ENCODE measurements at places on chromosomes 13 and 19.

- no peak for DNase-seq
Observed at GRCh38 chr19:18483119-18483890, 38.6 kb downstream of the ELL start.

DNA sequence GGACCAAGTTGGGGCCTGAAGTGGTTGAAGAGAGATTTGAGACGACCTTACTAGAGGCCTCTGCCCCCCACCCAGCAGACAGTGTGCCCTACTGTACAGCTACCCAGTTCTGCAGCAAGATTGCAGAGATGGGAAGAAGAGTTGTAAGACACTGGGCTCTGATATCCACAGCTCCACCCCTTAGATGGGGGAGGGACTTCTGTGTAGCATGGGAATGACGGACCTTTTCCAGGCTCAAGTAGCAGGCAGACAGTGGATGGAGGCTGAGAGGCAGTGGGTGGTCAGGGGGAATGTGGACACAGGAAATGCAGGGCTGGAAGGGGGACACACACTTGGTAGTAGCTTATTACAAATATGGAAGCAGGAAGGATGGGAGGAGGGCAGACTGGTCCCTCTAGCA is 13.0 kb downstream of the LRFN3 start:
- DNase-seq, result no peak

DNA sequence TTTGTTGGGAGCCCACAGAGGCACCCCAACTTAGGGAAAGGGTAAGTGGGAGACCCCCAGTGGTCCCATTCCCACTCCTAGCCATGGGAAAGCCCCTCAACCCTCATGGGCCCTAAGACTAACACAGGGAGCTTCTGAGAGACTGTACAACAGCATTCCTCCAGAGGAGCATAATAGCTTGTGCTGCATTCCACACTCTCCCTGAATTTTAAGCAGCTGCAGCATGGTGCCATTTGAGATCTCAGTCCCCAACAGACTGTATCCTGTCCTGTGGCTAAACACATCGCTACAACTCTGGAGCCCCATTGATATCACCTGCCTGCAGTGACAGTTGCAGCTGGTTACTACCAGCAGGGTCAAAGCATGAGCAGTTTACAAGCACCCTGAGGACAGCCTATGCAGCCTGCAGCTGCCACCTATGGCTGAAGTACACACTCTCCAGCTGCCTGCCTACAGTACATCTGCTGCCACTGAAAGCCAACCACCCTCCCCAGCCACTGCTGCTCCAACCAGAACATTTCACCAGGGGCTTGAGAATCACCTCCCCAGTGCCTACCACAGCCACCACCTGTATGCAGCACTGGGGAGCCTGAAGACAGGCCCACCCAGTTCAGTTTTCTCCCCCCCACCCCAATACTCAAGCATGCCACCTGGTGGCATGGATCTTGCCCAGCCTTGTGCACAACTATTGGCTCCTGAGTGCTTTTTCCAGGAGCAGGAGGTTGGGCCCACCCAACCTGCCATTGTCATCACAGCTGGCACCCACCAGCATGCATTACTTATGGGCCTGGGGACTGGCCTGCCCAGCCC is 557.3 kb downstream of the GPC5 start:
- DNase-seq, result no peak

GRCh38 chr19:42512130-42512636 is 16.1 kb downstream of the CEACAM1 start:
- DNase-seq, result no peak

GRCh38 chr19:37148214-37148613 is 24.3 kb downstream of the ZNF585A start:
- DNase-seq, result no peak

DNA sequence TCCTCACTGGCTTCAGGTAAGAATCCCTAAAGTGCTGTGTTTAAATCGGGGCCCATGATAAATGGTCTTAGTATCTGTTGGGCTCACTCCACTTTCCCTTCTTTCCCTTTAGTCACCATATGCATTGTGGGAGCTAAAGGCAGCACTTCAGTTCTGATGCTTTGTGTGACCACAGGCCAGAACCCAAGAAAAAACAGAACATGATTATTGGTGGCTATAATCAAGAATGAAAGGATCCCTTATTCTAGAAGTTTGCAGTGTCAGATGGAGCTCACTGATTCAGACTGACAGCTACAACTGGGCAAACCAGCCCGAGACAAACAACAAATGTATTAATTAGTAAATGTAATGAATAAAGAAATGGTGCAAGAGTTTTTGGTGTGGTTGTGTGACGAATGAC is 57.3 kb upstream of the POMP start:
- no peak for DNase-seq

GRCh38 chr13:29619995-29620394 is 24.5 kb upstream of the SLC7A1 start:
- no peak for DNase-seq

GRCh38 chr19:57615346-57615745 is 1.3 kb downstream of the ZNF134 start:
- no peak for DNase-seq

GRCh38 chr19:41233748-41234240 is 14.8 kb downstream of the AXL start:
- no peak for DNase-seq

DNA sequence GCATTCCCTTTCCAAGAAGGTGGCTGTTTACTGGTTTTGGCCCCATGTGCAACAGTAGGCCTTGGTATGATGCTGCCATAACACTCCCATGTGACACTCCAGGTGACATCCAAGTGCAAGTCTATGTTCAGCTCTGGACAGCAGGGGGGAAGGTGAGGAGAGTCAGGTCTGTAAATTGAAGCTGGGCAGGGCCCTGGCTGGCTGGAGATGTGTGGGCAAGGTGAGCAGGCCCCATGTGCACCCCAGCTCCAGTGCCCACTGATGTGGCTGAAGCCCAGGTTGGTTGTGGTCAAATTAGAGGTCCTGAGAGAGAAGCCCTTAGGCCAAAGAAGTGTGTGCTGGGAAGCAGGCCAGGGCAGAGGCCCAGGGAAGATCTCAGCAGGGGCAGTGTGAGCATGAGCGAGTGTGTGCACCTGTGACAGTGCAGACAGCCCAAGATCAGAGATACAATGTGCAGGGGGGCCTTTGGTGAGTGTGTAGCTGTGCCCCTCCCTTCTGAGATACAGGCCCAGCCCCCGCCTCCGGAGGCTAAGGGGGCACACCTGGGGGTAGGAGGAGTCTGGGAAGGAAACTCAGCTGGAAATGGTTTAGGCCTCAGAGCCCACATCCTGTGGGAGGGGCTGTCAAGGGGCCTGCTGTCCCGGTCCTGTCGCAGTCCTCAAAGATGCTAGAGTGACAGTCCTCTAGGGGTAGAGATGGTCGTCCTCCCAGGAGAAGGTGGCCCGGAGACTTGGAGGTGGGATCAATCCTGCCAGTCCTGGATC is 18.6 kb downstream of the DEDD2 start:
- DNase-seq, result no peak

- DNase-seq, result no peak
Observed at GRCh38 chr13:34070544-34071303, 252.8 kb downstream of the RFC3 start.

DNA sequence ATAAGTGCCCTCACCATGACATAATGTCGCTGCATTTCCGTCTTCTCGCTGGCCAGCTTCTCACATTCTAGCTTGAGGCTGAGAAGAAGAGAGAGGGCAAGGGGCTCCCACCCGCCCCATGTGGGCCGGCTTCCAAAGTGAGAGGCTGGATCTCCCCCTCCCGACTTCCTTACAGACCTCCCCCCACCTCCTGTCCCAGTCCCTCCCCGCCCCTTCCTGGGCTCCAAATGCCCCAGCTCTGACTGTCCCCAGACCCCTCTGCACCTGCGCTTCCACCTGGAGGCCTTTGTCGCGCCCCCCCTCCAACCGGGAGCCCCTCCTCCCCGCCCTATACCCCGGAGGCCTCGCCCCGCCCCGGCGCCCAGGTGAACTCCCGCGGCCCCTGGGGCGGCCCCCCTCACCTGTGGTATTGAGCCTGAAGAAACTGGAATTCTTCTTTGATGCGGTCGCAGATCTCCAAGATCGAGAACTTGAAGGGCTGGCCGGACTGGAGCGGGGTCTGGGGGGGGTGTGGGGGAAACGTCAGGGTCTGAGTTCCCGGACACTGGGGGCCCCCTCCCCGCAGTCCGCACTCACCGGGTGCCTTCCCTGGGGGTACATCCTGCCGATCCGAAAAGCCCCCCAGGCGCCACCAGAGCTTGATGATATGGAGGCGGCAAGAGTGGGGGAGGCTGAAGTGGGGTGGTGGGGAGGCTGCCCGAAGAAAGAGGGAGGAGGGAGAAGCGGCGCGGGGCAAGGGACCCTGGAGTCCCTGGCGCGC is 595 bp downstream of the TLE2 start:
- DNase-seq, result no peak

DNA sequence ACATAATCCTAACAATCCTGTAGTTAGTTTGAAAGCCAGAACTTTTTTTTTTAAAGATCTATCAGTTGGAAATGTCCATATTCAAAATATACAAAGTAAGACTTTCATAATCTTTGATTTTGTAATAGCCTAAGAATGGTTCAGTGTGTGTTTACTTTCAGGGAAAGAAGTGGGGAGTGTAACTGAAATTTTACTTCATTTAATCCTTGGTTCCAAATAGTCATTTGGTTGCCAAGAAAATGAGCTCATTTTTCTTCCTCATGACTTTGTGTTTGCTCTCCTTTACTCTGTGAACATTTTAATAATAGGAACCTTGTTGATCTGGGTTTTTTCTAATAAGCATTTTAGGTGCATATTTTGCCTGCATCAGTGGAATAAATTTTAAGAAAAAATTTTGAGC is 278.8 kb downstream of the SLITRK6 start:
- no peak for DNase-seq

GRCh38 chr19:5440299-5440698 is 14.9 kb upstream of the ZNRF4 start:
- no peak for DNase-seq

- DNase-seq, result no peak
Observed at GRCh38 chr19:19276851-19277250, 3.8 kb upstream of the TM6SF2 start.

DNA sequence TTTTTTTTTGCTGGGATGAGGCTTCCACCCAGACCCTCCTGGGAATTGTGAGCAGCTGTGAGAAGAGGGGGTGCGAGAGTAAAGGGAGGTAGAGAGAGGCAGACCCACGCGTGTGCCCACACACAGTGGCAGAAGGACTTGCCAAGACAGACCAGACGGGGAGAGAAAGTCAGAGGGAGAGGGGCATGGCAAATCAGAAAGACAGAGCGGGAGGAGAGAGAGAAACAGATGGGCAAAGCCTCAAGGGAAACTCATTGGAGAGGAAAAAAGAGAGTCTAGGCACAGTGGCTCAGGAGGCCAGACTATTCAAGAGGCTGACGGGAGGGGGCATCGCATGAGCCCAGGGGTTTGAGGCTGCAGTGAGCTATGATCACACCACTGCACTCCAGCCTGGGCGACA is 17.0 kb downstream of the CATSPERG start:
- DNase-seq, result no peak

DNA sequence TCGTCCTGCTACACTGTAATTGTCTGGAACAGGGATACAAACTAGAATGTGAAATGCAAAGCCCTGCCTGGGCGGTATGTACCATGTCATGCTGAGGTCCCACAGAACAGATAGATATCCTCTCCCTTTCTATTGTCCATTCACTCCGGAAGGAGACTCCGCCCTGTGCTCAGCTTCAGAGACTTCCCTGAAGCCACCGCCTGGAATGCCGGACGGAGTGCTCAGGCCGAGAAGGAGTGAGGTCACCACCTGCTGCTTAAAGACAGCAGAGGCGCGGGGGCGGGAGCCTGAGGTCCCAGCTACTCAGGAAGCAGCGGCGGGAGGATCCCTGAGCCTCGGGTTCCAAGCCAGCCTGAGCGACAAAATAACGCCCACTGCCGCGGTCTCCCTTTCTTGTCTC is 890 bp upstream of the ZNF611 start:
- DNase-seq, result no peak

- DNase-seq, result no peak
Observed at GRCh38 chr13:60572003-60572798, 175.2 kb downstream of the TDRD3 start.

DNA sequence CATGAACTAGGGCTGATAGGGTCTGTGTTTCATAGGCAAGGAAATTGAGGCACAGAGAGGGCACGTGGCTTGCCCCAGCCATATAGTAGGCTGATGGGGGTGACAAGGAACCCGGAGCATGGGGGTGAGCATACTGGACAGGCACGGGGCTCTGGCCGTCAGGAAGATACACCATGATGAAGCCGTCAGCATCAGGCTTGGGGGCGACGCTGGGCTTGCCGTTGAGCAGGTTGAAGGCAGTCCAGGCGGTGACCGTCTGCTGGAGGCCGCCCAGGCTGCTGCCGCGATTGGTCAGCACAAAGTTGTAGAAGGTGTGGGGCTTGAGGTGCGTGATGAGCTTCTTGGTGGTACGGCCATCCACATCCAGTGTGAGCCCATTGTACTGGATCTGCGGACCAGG is 119.7 kb downstream of the PTPRS start:
- no peak for DNase-seq

DNA sequence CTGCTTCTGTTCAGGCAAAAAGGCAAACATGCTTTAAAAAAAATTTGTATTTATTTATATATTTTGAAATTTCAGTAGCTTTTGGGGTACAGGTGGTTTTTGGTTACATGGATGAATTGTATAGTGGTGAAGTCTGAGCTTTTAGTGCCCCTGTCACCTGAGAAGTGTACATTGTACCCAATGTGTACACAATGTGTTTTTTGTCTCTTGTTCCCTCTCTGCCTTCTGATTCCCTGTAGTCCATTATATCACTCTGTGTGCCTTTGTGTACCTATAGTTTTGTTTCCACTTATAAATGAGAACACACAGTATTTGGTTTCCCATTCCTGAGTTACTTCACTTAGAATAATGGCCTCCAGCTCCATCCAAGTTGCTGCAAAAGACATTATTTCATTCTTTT is 77.4 kb downstream of the PDS5B start:
- DNase-seq, result no peak

DNA sequence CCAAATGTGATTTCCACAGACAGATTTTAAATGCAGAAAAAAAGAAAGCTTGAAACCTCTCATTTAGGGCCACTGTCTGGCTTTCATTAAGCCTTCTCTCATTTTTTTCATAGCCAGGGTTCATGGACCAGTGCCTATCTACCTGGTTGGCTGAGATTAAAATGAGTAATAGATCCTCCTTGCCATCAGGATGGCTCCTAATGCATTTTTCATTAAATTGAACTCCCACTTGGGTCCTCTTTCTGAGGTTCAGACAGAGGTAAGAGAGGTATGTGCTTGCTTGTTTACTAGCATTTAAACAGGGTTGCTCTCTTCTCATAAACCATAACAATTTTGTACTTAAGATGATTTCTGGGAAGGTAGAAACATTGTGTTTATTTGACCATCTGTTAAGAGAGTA is 473.0 kb downstream of the TBC1D4 start:
- DNase-seq, result no peak

DNA sequence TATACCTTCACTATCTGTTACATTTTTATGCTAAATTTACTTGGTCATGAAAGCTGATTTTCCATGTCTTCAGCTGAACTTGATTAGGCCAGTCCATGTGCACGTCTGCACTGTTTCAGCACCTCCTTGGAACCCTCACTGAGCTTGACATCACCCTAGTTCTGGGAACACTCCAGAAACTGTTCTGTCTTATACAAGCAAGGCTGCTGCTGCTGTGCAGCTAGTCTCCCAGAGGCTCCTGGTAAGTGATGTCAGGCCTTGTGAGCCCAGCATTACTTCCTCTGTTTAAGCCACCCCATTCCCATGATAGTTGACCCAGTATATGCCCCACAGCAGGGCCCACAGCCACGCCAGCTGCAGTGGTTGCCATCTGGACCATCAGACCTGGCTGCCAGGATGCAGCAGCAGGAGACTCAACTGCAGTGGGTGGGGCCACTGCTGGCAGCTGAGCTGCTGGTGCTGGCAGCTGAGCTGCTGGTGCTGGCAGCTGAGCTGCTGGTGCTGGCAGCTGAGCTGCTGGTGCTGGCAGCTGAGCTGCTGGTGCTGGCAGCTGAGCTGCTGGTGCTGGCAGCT is 90.5 kb upstream of the AKAP11 start:
- DNase-seq, result no peak
